ENCODE measurements at places on chromosomes 1 and 21. TPM values are rescaled to one million over a fixed set of nuclear protein-coding genes. Genes with fewer than 3 reads are reported as not detected.

- peak; percentile 86 for DNase-seq
Measured at GRCh38 chr1:116067566-116067890, 43.7 kb upstream of the MAB21L3 start.

- DNase-seq: no peak
Measured at GRCh38 chr1:51344276-51344601, 13.9 kb upstream of the TTC39A start.

GRCh38 chr1:29412591-29412990 is 176.3 kb downstream of the PTPRU start:
- DNase-seq: no peak

DNA sequence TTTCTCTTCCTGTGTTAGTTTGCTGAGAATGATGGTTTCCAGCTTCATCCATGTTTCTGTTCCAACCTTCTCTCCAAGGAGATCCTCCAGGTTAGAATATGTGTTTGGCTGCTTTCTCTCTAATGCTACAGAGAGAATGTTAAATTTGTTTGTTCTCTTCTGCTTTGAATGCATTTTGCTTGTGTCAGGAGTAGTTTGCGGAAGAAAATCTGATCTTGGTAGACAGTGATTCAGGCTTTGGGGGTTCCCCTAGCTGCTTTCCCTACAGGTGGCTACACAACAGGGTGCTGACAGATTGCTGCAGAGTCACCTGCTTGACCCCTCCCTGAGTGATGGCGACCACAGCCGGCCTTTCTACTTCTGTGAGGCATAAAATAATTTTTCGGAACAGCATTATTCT is 41.8 kb downstream of the MACO1 start:
- peak; percentile 54 for DNase-seq

DNA sequence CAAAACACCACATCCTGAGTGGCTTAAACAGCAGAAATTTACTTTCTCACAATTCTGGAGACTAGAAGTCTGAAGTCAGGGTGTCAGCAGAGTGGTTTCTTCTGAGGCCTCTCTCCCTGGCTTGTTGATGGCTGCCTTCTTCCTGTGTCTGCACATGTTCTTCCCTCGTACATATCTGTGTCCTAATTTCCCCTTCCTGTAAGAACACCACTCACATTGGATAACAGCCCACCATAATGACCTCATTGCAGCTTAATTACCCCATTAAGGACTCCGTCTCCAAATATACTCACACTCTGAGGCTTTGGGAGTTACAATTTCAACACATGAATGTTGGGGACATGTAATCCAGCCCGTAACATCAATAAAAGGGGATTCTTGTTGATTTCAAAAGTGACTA is 23.4 kb downstream of the C8A start:
- DNase-seq: peak; percentile 14

The ACTA1 gene
- 10,579 TPM for polyA plus RNA-seq

All from muscle of leg (tissue), 16 donors.